ENCODE measurements at places on chromosomes 4 and X.

DNA sequence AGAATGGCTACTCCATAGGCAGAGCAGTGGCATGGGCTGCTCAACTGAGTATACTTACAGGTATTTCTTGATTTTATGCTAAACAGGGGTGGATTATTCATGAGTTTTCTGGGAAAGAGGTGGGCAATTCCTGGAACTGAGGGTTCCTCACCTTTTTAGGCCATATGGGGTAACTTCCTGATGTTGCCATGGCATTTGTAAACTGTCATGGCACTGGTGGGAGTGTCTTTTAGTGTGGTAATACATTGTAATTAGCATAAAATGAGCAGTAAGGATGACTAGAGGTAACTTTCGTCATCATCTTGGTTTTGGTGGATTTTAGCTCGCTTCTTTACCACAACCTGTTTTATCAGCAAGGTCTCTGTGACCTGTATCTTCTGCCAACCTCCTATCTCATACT, 48.2 kb upstream of the HPSE start:
- no peak for DNase-seq

GRCh38 chrX:73812256-73812655, 249.3 kb downstream of the CHIC1 start:
- no peak for DNase-seq

- DNase-seq = no peak
These were observed 1615.5 kb upstream of the PCDH7 start for GRCh38 chr4:29104694-29105093.

DNA sequence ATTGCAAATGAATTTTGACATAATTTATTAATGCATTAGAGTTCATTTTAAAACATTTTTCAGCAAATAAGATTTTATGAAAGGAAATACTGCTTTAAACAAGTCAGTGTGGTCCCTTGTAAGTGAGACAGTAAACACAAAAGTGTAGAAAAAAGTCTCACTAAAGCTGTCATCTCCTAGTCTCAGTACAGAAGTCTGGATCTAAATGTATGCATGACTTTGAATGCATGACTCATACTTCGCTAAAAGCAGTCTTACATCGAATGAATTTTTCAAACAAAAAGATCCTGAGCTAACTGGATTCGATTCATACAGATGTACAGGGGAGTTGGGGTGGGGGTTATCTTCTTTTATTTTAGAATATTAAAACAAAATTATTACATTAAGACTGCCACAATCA, 207.4 kb upstream of the VCX start:
- no peak for DNase-seq

GRCh38 chr4:99657798-99658197, at the start of gene C4orf54:
Gene C4orf54, minus strand, starts transcription at chr4:99657828. Its CDS starts 3,180 bp downstream, at chr4:99654648.
- no peak for DNase-seq

Measured in substantia nigra (tissue), 51 donors.